Fibroblast of the conjunctiva (primary cell): ENCODE measurements at places on chromosomes 7 and 10.

DNA sequence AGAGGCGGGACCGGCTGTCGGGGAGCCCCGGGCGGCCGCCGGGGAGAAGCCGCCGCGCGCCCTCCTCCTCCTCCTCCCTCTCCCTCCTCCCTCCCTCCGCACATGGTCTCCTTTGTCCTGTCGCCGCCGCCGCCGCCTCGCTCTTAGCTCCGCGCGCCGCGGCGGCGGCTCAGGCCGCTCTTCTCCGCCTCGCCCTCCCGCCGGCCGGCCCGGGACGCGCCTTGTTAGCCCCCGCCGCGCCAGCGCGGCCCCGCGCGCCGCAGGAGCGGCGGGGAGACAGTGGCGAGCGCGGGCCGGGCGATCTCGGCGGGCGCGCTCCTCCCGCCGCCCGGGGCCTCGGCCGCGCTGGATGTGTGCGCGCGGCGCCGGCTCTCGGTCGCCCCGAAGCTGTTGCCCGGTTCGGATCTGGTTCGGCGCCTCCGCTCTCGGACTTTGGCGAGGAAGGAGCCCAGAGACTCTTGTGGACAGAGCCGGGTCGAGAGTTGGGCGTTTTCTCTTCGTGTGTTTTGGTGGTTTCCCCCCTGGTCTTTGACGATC, 437.4 kb upstream of the GALNT17 start:
- DNase-seq, result no peak

GRCh38 chr7:106065575-106066500, 46.3 kb downstream of the SYPL1 start:
- no peak for DNase-seq

GRCh38 chr10:27986821-27987220, 12.1 kb downstream of the ODAD2 start:
- no peak for DNase-seq

GRCh38 chr10:60283397-60283796, 106.3 kb downstream of the ANK3 start:
- no peak for DNase-seq

GRCh38 chr10:63819753-63820329, 298.6 kb downstream of the REEP3 start:
- DNase-seq, result peak; percentile 55

- no peak for DNase-seq
Measured at GRCh38 chr7:153320681-153321080, 561.1 kb downstream of the ACTR3B start.

GRCh38 chr7:37765872-37766525, 82.4 kb upstream of the NME8 start:
- no peak for DNase-seq

GRCh38 chr7:4631380-4632179, 50.5 kb upstream of the FOXK1 start:
- peak; percentile 91 for DNase-seq

DNA sequence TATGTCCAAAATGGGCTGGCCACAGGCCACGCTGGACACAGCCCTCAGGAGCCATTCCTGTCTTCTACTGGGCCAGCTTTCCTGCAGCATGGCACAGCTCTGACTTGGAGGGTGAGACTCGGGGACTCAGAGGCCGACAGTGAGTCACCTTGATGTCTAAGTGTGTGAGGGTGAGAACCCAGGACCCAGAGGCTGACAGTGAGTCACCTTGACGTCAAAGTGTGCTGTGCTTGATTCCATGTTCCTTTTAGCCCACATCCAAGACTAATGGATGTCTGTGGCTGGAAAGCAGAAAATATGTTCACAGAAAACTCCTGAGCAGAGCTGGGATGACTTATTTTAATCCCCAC, 6.0 kb upstream of the FAM170B start:
- DNase-seq, result no peak

DNA sequence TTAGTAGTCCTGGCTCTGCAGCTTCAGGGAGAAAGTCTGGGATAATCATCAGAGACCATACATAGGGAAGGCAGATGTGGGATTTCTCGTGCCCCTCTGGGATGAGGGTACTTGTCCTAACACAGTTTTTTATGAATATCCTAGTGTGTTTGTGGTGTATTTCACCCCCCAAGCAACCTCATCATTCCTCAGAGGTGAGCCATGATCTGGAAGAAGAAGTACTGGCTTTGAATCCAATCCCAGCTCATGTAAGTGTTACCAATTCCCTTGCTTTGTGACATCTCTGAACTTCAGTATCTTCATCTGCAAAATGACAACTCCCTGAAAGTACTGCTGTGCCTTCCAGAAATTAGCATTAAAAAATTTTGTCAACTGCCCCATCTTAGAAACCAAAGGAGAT, 347.5 kb upstream of the ZMIZ1 start:
- no peak for DNase-seq

- DNase-seq, result no peak
Measured at GRCh38 chr10:114624951-114625780, 32.9 kb downstream of the ABLIM1 start.

DNA sequence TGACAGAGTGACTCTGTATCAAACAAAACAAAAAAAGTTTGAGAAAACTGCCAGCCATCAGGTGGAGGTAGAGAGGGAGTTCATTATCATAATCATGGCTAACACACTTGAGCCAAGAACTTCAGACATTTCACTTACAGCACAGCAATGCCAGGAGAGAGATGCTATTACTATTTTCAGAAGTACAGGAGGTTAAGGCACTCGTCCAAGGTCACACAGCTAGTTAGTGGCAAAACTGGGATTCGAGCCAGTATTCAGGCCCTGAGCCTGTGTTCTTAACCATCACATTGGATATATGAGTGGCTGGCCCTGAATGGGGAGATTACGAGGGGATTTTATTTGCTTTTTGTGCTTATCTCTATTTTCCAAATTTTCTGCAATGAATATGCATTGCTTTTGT, 24.8 kb upstream of the UNC5B start:
- peak; percentile 55 for DNase-seq

DNA sequence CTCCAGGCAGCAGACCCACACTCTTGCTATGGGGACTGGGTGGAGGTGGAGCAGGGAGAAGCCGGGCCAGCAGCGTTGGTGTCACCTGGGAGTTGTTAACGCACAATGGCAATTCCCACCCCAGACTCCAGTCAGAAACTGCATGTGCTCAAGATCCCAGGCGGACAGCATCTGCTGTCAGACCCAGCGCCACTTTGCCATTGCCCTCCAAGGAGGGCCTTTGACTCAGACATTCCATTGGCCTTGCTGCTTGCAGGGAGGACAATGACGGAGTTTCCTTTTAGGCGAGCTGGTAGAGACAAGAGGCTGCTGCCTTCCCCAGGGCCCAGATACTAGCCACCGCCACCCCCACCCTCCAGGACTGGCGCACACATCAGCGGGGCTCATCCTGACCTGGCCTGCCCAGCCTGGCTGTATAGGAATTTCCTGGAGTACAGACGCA, 34.5 kb downstream of the ZNF775 start:
- no peak for DNase-seq

- no peak for DNase-seq
Measured at GRCh38 chr10:101319241-101319915, 34.6 kb upstream of the BTRC start.

DNA sequence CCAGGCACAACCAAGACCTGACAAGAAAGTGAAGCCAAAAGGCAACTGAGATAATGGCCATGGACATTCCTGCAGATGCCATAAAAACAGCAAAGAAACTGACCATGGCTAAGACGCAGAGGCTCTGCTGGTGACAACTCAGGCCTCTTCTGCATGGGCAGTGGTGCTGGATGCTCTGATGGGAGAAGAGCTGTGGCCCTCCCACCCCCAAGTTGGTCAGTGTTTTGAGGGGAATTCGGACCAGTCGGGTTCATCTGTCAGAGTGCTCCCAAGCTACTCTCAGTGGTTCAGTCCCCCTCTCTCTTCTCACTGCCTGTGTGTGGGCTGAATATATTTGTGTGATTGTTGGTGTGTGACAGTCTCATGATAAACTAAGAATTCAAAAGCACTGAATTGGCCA, 79.0 kb upstream of the GPR26 start:
- no peak for DNase-seq

- DNase-seq, result no peak
Measured at GRCh38 chr10:89269433-89270152, 18.0 kb upstream of the LIPA start.

- DNase-seq, result peak; percentile 57
Measured at GRCh38 chr7:121544726-121545125, 148.6 kb upstream of the FAM3C start.

- DNase-seq, result no peak
Measured at GRCh38 chr7:46533946-46534345, 612.9 kb upstream of the IGFBP3 start.

DNA sequence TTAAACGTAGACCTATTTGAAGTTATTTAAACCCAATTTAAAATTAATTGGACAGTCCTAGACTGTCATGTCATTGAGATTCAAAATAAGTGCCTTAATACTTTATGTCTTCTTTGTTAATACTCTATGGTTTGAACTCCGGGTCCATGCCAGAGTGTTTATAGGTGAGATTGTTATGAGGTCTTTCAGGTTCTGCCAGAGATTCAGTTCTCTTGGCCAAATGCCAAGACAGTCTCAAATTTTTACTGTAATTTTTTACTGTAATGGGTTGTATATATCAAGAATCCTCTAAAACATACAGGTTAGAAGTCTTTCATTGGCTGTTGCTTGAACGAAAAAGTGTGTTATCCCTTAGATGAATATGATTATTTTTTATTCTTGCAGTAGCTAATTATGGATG, 3.9 kb downstream of the ADD3 start:
- no peak for DNase-seq

GRCh38 chr10:114335614-114336013, 68.7 kb downstream of the AFAP1L2 start:
- DNase-seq, result no peak

GRCh38 chr10:49260644-49261296, 38.2 kb upstream of the C10orf71 start:
- DNase-seq, result no peak
